ENCODE measurements at places on chromosomes 16 and 17. TPM values are rescaled to one million over a fixed set of nuclear protein-coding genes. Genes with fewer than 3 reads are reported as not detected.

The RAC3 gene
- polyA plus RNA-seq: 6.0 TPM

The POLR2A gene
- polyA plus RNA-seq: 83.6 TPM

The KLHL10 gene
- polyA plus RNA-seq: 0.02 TPM

The GPRC5B gene
- 28.3 TPM for polyA plus RNA-seq

DNA sequence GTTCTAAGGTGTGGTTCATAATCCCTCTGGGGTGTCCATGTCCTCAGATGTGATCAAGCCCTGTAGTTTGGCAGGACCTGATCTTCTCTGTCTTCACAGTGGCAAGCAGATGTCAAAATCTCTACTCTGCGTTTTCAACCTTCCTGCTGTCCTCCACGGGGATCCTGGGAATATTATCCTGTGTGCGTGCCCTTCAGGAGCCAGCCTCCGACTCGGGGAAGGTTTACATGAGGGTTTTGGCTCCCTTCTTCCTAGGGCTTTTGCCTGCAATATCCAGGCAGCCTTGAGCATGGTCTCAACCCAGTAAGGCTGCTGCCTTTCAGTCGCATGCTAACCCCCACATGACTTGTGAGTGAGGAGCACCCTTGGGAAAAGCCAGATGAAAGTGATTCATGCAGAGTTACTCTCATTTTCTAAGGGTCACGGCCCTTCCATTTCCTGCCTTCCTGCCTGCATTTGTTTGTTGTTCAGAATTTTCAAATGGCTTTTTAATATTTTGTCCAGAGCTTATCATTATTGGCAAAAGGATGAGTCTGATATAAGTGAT, 202.2 kb upstream of the CHMP6 start:
- no peak for DNase-seq
- H3K4me1 ChIP-seq: no peaks in the 10 kb centered on the region
- H3K4me3 ChIP-seq: no peak overlapping the region
- no peak overlapping the region for H3K27ac ChIP-seq
- H3K36me3 ChIP-seq: no peaks in the 10 kb centered on the region
- H3K27me3 ChIP-seq: no peaks in the 10 kb centered on the region

DNA sequence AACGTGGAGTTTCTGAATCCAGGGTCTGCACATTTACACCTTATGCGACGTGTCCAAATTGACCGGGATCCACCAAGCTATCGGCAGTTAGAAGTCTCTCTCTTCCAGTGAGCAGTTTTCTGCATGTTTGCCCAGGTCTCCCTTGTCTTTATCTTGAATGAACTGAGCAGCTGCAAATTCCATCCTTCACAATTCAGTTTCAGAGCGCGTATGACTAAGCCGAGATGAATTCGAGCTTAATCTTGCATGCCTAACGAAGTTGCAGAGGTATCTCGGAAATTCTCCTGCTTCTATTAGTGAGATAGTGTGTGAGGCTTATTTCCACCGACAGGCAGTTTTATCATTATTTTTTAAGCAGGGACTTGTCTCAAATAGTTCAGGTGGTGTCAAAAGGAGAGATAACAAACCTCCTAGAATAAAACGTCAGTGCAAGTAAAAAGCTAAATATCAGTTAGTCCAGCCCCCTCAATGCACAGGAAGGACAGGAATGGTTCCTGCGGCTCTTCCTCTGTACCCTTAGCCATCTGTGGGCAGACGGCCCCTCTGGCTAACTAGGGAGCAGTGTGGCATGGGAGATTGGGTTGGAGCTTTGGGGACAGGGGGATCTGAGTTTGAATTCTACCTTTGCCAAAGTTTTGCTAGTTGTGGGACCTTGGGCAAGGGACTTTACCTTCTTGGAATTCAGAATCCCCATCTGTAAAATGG, 93.0 kb upstream of the GPR139 start:
- no peaks in the 10 kb centered on the region for H3K27me3 ChIP-seq
- no peaks in the 10 kb centered on the region for H3K36me3 ChIP-seq
- no peak overlapping the region for H3K4me3 ChIP-seq
- H3K27ac ChIP-seq: no peak overlapping the region

DNA sequence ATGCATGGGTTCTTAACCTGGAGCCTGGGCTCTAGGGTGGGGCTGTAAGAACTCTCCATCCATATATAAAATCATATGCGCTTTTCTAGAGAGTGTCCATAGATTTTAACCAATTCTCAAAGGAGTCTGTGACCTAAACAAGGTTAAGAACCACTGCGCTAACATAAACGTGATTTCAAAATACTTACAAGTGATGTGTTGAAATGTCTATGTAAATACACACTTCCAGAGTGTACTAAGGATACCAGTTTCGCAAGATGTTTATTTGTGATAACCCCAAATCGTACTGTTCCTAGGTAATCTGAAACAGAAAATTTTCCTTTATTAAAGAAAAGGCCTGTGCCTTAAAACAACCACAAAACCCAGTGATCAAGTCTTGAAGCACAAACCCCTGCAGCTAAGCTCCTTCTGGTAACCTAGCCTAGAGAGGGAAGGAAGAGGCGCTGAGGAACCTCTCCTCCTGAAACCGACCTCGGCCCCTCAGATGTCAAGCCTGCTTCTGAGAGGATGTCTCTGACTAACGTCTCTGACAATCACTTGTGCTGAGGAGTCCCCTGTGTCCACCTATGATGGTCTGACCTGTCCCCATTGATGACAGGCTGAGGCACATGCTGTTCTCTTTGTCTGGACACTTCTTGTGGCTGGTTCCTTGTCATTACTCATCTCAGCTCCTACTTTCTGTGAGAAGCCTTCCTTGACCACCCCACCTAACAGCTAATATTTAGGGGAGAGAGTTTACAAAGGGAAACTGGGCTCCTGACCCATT, 32.2 kb downstream of the SNN start:
- DNase-seq: no peak
- no peak overlapping the region for H3K27ac ChIP-seq
- H3K4me3 ChIP-seq: no peak overlapping the region
- H3K36me3 ChIP-seq: no peaks in the 10 kb centered on the region

GRCh38 chr16:88902744-88903143, 36.3 kb upstream of the PABPN1L start:
- DNase-seq: no peak
- no peak overlapping the region for H3K27ac ChIP-seq

The CDH1 gene
- 78.8 TPM for polyA plus RNA-seq

GRCh38 chr17:45222289-45222995, 757 bp downstream of the FMNL1 start:
- no peak for DNase-seq
- H3K27ac ChIP-seq: no peak overlapping the region
- no peaks in the 10 kb centered on the region for H3K36me3 ChIP-seq
- no peaks in the 10 kb centered on the region for H3K27me3 ChIP-seq

The SCN4A gene
- 1.7 TPM for polyA plus RNA-seq

GRCh38 chr17:82892899-82893565, 53.2 kb upstream of the ZNF750 start:
- peaks cover 43% of the 10 kb centered on the region for H3K4me1 ChIP-seq
- H3K4me3 ChIP-seq: no peak overlapping the region

DNA sequence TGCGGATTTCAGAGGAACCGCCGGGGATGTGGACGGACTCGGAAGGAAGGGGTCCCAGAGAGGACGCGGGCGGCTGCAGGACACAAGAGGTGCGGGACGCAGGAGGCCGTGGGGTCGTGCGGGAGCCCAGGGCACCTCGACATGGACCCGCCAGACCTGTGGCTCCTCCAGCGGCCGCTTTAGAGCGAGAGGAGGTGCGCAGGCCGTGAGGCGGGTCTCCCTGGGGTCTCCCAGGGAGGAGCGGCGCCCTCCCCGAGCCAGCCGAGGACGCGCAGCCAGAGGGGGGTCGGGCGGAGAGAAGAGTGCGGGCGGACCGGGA, 6.8 kb upstream of the FLYWCH1 start:
- DNase-seq: no peak
- no peaks in the 10 kb centered on the region for H3K27me3 ChIP-seq
- H3K4me1 ChIP-seq: peaks cover 13% of the 10 kb centered on the region
- peak overlapping the region; percentile 87 for H3K27ac ChIP-seq
- no peaks in the 10 kb centered on the region for H3K36me3 ChIP-seq
- H3K4me3 ChIP-seq: peak overlapping the region; percentile 69

DNA sequence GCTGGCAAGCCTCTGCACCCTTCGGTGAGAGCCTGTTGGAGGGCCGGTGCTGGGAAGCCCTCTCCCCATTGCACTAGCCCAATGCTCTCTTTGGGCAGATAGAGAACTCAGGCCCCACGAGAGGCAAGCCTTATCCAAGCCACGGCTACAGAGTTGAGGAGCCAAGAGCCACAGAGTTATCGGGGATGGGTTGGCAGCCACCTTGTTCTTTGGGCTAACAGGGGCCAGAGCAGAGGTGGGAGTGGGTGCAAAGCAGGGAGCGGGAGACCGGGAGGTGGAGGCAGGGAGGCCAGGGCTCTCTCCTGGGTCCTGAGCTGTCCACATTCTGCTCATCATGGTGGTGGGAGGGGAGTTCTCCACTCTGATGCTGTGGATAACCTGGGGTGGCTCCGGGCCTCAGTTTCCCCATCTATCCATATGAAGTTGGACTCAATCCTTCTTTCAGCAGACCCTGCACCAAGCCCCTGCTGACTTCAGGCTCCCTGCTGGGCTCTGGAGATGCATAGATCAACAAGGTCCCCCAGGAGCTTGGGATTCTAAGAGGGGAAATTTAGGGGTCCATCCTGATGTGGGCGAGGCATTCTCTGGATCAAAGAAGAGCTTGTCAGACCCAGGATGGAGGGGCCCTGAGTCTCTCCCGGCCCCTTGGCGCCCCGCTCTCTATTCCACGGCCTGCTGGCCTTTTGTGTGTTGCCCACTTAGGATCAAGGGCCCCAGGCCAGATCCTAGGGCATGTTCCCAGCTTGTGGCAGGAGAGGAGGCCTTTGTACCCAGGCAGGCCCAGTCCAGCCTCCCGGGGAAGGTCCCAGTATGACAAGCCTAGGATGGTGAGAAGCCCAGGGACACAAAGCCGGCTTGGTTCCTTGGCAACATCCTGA, 557 bp upstream of the CX3CL1 start:
- no peaks in the 10 kb centered on the region for H3K27me3 ChIP-seq
- no peak for DNase-seq
- no peaks in the 10 kb centered on the region for H3K36me3 ChIP-seq
- peaks cover 16% of the 10 kb centered on the region for H3K4me1 ChIP-seq
- H3K4me3 ChIP-seq: no peak overlapping the region

The SLC13A2 gene
- polyA plus RNA-seq: not detected

GRCh38 chr17:73514146-73514863, 129.9 kb downstream of the SDK2 start:
- H3K4me3 ChIP-seq: no peak overlapping the region
- H3K36me3 ChIP-seq: no peaks in the 10 kb centered on the region
- H3K27ac ChIP-seq: no peak overlapping the region
- no peaks in the 10 kb centered on the region for H3K4me1 ChIP-seq
- H3K27me3 ChIP-seq: no peaks in the 10 kb centered on the region

DNA sequence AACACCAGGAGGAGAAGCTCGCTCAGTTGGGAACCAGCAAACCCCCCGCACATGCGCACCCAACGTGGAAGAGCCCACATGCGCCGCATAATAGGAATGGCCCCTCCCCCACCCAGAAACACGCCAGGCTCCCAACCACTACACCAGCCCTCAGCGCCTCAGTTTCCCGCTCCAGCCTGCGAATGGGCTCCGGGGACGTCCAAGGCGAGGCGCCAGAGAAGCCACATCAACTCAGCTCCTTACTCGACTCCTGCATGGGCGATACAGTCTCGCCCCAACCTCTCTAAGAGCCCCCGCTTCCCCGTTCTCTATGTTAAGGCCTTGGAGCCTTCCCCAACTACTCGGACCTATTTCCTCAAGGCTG, 504 bp downstream of the SRSF1 start:
- H3K27me3 ChIP-seq: no peaks in the 10 kb centered on the region
- peak overlapping the region; percentile 98 for H3K27ac ChIP-seq
- peaks cover 4% of the 10 kb centered on the region for H3K36me3 ChIP-seq
- H3K4me1 ChIP-seq: peaks cover 13% of the 10 kb centered on the region
- DNase-seq: peak; percentile 60

The NPW gene
- 1.3 TPM for polyA plus RNA-seq

- DNase-seq: no peak
- H3K27me3 ChIP-seq: no peaks in the 10 kb centered on the region
- no peak overlapping the region for H3K27ac ChIP-seq
- H3K36me3 ChIP-seq: no peaks in the 10 kb centered on the region
- H3K4me3 ChIP-seq: no peak overlapping the region
These were observed 18.4 kb downstream of the CYB5D2 start for GRCh38 chr17:4161192-4161966.

DNA sequence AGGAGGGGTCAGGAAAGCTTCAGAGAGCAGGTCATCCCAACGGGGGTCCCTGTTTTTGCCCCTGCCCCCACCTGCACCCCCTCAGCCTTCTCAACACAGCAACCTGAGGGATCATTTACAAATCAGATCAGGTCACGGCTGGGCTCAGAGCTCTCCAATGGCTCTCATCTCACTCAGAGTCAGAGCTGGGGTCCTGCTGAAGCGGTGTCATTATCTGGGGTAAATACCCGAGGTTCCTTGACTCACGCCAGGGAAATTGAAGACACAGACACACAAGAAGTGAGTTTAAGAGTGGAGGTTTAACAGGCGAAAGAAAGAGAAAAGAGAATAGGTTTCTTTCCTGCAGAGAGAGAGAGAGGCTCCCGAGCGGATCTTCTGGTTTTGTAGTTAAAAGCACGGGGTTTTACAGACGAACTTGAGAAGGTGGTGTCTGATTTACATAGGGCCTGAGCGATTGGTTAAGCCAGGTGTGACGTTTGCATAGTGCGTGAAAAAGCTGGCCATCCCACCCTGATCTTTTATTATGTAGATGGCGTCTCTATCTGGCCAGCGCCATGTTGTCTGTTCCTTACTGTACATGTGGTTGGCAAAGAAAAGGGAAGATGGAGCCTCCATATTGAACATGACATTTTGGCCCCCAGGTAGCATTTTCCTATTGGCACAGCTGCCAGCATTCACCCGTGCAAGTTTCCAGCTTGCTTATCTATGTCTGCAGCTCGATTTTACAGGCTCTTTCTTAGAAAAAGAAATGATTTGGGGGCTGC, 51.4 kb downstream of the WSB1 start:
- H3K4me1 ChIP-seq: peaks cover 3% of the 10 kb centered on the region
- H3K27me3 ChIP-seq: no peaks in the 10 kb centered on the region
- no peaks in the 10 kb centered on the region for H3K36me3 ChIP-seq
- H3K27ac ChIP-seq: peak overlapping the region; percentile 38

The ATP2A3 gene
- 67.7 TPM for polyA plus RNA-seq

GRCh38 chr17:9414471-9414870, 161.1 kb downstream of the STX8 start:
- H3K4me1 ChIP-seq: no peaks in the 10 kb centered on the region
- H3K27me3 ChIP-seq: no peaks in the 10 kb centered on the region
- H3K27ac ChIP-seq: no peak overlapping the region

DNA sequence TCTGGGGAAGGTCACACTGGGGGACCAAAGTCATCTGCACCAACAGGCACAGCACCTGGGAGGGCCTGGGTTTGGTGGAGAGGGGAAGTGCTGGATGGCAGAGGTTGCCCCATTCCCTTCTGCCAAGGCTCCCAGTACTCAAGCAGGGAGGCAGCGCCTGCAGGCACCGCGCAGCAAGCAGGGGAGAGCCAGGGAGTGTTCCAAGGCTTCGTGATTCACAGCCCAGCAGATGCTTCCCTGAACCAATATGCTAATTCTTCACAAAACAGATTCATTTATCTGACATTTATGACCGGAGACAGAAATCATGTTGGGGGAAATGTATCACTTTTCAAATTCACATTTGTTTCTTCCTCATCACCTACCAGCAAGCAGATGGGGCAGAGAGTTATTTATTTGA, 13.4 kb upstream of the CDH5 start:
- no peak for DNase-seq
- no peaks in the 10 kb centered on the region for H3K27me3 ChIP-seq
- H3K27ac ChIP-seq: no peak overlapping the region
- no peaks in the 10 kb centered on the region for H3K36me3 ChIP-seq
- no peaks in the 10 kb centered on the region for H3K4me1 ChIP-seq

The MYH8 gene
- not detected for polyA plus RNA-seq

- H3K27me3 ChIP-seq: no peaks in the 10 kb centered on the region
- H3K36me3 ChIP-seq: no peaks in the 10 kb centered on the region
- no peak overlapping the region for H3K4me3 ChIP-seq
- DNase-seq: no peak
- no peaks in the 10 kb centered on the region for H3K4me1 ChIP-seq
These were observed 184.7 kb downstream of the COPRS start for GRCh38 chr17:31674305-31674704.
